T-helper 2 cell (primary cell): ENCODE measurements at places on chromosomes 11 and 22.
A peak's percentile ranks its signal among the peaks of the same experiment; 100 is the strongest.

DNA sequence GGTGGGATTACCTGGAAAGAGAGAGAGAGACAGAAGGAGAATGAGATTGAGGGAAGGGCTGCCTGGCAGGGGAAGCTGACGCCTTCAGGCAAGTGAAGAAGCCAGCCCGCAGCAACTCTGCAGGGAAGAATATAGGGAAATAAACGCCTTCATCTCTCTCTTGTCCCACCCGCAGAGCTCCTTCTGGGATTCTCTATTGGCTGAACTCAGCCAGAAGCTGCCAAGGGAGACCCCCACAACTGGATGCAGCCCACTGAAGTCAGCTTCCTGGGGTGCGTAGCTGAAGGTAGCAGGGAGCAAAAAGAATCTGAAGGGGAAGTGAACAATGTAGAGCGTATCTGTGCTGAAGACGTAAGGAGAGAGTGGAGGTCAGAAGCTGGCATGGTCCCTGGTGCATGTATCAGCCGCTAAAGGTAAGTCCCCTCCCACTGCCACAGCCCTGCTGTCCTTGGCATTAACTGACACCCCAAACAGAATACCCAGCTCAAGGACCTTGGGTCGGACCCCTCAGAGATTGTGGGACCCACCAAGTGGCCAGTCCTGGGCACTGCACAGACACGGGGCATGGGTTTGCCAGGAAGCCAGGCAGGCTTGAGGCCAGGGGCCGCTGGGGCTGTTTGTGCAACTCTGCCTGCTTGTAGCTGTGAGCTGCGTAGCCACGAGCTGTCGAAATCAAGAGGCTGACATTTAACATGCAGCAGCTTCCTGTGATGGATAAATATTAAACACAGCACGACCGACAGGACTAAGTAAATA, 469.9 kb downstream of the MN1 start:
- DNase-seq = no peak

DNA sequence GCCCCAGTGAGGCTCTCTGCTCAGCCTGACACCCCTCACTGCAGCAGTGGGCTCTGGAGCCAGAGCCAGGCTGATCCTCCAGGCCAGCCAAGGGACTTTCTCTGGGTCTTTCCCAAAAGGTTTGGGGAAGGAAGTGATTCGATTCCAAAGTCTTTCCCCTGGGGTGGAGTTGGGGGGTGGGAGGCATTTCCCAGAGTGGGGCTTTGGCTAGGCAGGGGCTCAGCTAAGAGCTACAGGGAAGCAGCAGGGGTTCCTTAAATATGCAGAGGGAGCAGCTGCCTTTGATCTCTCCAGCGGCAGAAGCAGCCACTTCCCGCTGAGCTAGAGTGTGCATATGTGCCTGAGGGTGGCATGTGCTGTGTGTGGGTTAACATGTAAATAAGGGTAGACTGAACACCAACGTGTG, 192.9 kb downstream of the INSC start:
- no peak for DNase-seq

- DNase-seq = no peak
Measured at GRCh38 chr22:31087744-31088215, 6.7 kb downstream of the SMTN start.

- no peak for DNase-seq
Measured at GRCh38 chr11:28777126-28777525, 668.9 kb downstream of the METTL15 start.

DNA sequence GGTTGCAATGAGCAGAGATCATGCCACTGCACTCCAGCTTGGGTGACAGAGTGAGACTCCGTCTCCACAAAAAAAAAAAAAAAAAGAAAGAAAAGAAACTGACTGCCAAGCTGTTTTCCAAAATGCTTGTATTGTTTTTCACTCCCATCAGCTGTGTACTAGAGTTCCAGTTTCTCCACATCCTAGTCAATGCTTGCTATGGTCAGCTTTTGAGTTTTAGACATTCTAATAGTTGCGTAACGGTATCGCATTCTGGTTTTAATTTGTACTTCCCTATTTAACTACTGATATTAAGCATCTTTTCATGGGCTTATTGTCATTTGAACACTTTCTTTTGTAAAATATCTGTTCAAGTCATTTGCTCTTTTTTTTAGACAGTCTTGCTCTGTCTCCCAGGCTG, 55.7 kb downstream of the TSPAN18 start:
- no peak for DNase-seq

DNA sequence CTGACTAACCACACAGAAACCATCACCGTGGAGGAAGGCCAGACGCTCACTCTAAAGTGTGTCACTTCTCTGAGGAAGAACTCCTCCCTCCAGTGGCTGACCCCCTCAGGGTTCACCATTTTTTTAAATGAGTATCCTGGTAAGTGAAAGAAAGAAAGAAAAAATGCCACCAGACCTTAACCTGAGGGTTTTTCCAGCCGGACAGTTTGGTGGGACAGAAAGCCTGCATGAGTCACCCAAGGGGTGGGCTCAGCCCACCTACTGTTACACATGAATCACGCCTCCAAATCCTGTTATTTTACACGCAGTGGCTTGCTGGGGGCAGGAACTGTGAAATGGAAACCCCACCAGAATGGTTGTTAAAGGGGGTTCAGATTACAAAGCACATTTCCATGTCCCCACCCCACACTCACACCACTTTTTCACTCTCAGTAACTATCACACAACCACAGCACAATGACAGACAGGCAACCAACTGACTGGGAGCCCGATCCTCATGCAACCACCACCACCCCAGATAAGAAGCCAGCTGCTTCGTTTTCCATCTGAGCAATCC, 11.9 kb downstream of the CRTAM start:
- no peak for DNase-seq

GRCh38 chr11:99422581-99423427, 402.1 kb downstream of the CNTN5 start:
- DNase-seq = no peak

DNA sequence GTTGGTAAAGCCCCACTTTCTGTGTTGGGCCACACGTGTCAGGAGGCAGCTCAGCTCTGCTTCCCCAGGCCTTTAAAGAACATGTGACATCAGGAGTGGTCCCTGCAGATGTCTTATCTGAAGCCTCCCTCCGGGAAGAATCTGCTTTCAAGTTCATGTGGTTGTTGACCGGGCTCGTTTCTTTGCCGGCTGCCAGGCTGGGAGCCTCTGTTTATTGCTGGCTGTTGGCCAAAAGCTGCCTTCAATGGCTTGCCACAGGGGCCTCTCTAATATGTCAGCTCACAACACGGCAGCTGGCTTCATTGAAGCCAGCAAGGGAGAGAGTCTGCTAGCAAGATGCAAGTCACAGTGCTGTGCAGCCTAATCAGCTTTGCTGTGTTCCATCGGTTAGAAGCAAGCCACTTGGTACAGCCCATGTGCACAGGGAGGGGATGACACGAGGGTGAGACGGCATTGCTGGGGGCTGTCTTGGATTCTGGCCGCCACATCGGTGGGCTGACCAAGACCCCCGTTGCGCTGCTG, 14.6 kb downstream of the MRGPRF start:
- DNase-seq = no peak

GRCh38 chr11:43833657-43834073, 47.0 kb upstream of the ALKBH3 start:
- no peak for DNase-seq

- no peak for DNase-seq
Measured at GRCh38 chr22:47681411-47682165, 919.1 kb downstream of the TBC1D22A start.

DNA sequence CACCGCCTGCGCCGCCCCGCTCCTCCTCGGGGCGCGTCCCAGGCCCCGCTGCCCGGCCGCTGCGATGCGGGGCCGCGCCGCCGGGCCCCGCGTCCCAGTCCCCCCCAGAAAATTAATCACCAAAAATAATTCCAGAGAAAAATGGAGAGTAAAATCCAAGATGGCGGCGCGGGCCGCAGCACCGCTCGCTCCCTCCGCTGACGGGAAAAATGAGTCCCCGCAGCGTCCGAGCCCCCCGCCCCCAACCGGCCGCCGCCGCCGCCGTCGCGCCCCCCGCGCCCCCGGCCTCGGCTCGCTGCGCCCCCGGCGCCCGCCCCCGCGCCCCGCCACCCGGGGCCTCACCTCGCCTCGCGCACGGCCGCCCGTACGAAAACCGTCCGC, at the start of gene KMT5B:
Gene KMT5B (minus strand): TSS at position 162 of the 381 bp plus-strand sequence. CDS start 23,220 bp downstream, outside the sequence.
- no peak for DNase-seq

GRCh38 chr11:69981119-69981784, 96.9 kb upstream of the ANO1 start:
- DNase-seq = no peak

GRCh38 chr22:43152357-43153071, 1.2 kb downstream of the TSPO start:
- DNase-seq = peak; percentile 55

- DNase-seq = no peak
Measured at GRCh38 chr11:5004424-5005274, 10.0 kb downstream of the OR51L1 start.

- no peak for DNase-seq
Measured at GRCh38 chr22:46134111-46134705, 16.1 kb upstream of the PPARA start.

- no peak for DNase-seq
Measured at GRCh38 chr11:6572215-6572614, 31.2 kb downstream of the RRP8 start.

DNA sequence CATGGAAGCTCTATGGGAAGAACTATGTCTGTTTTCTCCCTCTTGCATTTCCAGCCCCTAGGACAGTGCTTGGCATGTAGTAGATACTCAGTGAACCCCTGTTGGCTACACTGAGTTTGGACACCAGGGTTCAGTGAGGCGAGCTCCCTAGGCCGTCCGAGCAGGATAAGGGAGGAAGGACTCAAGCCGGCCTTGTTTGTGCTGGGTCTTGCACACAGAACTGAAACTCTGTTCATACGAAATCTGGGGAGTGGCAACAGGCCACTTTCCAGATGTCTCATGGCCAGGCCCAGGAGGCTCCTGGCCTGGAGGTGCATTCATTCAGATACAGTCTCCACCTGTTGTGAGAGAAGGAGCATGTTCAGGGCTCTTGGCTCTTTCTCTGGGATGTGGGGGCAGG, 23.6 kb upstream of the LMO1 start:
- no peak for DNase-seq

DNA sequence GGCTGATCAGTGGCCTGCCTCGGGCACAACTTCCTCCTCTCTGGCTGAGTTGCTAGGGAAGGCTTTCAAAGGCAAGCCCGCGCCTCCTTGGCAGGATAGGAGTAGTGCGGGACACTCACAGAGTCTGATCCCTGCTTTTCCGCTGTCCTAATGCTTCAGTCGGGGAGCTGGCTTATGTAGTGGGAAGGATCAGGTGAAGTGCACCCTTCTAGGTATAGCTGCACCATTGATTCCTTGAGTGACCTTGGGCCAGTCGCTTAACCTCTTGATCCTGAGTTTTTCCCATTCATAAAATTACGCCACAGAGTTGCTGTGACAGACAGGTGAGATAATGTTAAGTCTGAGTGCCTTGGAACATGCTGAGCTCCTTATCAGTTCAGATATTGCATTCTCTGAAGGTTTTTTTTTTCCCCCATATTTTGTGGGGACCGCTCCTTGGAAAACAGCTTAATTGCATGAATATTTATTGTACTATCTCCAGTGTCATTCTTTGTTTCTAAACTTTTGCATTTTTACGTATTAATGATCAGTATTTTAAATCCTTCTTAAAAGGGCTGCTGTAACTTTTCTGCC, 961 bp downstream of the IPO7 start:
- no peak for DNase-seq

GRCh38 chr11:4039011-4039410, 55.6 kb upstream of the RRM1 start:
- DNase-seq = no peak

DNA sequence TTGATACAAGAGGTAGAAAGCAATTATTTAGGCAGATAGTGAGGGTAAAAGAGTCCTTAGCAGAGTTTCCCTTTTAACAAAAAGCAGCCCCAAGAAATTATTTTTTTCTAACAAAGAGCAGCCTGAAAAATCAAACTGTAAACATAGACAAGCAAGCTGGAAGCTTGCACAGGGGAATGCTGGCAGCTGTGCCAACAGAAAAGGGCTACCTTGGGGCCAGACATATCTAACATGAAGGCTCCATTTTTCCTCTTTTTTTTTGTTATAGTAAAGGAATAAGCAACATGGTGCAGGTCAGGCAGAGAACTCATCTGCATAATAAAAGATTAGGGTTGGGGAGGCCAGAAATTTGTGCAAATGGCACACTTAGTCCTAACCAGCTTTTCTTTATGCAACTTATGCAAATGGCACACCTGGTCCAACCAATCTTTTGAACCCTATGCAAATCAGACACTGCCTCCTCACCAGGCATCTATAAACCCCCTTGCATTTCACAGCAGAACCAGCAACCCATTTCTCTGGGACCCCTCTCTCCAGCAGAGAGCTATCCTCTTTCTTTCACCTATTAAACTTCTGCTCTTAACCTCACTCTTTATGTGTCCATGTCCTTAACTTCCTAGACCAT, 41.8 kb downstream of the PDGFD start:
- DNase-seq = no peak

DNA sequence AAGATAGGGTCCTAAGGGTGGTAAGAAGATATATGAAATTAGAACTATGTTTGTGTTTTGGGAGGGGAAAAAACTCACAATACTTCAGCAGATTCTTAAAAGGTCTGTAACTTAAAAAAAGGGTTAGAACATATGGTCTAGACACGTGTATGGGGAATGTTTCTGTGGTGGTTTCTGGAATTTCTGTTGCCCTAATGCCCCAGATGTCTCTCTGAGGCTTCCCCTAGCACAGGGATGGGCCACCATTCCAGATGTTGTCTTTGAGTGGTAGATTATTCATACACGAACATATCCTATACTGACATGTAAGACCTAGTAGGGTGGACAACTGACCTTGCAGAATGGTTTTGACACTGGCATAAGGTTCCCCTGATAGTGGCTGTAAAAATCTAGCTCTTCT, 26.2 kb downstream of the EHF start:
- no peak for DNase-seq

DNA sequence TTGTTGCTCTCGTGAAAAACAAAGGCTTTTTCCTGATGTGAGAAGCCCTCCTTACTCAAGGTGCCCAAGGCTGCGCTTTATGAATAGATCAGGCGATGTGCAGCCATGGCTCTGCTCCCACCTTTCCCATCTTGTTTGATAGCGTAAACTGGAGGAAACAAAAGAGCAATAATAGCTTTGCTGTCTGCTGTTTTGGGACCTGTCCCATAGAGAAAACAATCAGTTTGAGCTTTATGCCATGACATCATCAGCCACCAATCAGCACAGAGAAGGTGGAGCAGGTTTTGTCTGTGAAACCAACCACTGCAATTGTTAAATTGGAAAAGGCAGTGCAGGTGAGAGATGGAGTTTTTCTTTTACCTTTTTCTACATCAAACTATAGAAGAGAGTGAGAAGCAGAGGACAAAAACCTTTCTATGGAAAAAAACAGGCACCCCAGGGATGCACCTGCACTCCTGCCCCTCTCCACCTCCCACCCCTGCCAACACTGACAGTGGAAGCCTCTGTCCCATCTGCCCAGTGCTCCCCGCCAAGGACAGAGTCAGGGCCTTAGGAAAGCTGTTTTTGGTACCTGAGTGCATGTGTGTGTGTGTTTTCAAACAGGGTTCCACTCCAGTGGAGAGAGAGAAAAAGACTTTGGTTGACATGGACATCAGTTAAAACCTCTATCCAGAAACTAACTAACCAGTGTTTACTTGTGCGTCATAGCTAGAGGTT, 80.7 kb downstream of the MICAL3 start:
- DNase-seq = no peak

- DNase-seq = no peak
Measured at GRCh38 chr11:15884141-15884540, 472.2 kb downstream of the SOX6 start.
